ENCODE measurements at places on chromosomes 2 and 18.

GRCh38 chr2:57894381-57894780, 152.2 kb upstream of the VRK2 start:
- DNase-seq, result no peak

GRCh38 chr2:75920859-75921551, 210.3 kb upstream of the GCFC2 start:
- no peak for DNase-seq

- no peak for DNase-seq
Measured at GRCh38 chr18:37547196-37547827, 18.3 kb downstream of the CELF4 start.

DNA sequence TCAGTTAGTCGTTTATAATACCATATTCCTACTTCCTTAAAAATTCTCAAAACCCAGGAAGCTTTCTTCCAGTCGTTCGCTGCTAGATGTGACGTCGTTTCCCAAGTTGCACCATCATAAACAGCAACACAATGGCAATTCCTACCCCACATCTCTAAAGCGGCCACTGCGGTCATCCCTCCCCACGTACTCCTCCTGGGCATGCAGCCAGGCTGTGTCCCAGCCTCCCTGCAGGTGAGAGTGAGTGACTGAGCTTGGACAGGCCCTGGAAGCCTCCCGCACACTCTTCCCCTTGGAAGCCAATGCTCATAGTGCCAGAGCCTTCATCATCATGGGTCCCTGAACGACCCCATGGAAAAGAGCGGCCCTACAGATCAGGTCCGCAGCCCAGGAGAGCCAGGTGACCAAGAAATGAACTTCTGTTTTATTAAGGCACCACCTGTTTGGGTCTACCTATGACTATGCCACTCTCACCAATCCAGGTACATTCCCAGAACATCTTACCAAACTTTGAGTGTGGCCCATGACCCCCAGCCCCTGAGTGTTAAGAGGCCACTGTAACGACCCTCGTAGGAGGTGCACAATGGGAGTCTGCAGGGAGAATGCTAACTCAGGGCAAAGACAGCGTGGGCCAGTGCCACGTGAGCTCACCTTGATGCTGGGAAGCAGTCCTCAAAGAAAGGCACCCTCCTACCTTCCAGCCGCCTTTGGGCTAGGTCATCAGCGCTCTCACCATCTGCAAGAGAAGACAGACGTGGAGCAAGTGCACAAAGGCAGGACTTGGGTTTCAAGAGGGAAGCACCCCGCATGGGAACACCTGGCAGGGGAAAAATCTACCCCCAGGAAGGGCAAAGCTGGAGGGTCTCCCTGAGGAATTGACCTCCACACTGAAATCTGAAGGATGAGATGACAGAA, 74.7 kb upstream of the RAB6C start:
- DNase-seq, result no peak

GRCh38 chr2:33528441-33528950, 52.0 kb downstream of the RASGRP3 start:
- no peak for DNase-seq

- no peak for DNase-seq
Measured at GRCh38 chr2:115303-115702, 69.0 kb upstream of the FAM110C start.

DNA sequence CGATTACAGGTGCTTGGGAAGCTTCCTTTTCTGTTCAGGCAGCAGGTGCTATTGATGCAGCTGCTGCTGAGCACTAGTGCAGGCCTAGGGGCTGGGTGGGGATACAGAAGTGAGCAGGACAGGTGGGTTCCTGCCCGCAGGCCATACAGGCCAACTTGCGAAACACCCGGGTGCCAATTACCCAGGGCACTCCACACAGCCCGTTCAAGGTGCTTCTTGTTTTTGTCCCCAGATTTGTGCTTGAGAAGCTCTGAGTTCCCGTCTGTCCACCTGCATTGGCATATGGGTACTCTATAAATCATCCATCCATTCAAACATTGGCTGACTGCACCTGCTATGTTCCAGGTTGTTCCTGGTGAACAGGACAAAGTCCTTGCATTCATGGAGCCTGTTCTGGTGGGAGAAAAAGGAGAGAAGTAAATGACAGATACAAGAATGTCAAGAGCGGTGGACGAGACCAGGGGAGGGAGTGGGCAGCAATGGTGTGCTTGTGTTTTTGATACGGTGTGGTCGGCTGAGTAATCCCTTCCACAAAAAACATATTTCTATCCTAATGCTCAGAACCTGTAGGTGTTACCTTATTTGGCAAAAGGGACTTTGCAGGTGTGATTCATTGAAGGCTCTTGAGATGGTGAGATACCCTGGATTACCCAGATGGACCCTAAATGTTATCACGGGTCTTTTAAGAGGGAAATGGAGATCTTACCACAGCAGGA, 31.4 kb downstream of the SH3BP4 start:
- peak; percentile 35 for DNase-seq

- no peak for DNase-seq
Measured at GRCh38 chr2:110837446-110838409, 105.4 kb downstream of the ACOXL start.

DNA sequence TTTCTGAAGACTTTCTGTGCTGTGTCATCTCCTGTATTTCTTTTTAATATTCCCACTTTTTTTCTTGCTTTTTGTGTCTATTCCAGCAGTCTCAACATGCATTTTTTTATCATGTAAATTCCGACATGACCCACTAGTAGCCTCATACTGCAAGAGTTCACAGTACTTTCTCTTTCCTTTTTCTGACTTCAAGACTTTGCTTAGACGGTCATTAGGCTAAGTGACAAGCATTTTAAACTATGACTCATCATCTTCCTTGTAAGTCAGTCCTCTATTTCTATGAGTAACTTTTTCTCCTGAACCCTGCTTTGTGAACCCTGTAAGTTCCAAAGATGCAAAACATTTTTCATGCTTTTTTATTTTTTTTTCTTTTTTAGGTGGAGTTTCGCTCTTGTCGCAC, 381.2 kb downstream of the TXNL1 start:
- DNase-seq, result no peak

DNA sequence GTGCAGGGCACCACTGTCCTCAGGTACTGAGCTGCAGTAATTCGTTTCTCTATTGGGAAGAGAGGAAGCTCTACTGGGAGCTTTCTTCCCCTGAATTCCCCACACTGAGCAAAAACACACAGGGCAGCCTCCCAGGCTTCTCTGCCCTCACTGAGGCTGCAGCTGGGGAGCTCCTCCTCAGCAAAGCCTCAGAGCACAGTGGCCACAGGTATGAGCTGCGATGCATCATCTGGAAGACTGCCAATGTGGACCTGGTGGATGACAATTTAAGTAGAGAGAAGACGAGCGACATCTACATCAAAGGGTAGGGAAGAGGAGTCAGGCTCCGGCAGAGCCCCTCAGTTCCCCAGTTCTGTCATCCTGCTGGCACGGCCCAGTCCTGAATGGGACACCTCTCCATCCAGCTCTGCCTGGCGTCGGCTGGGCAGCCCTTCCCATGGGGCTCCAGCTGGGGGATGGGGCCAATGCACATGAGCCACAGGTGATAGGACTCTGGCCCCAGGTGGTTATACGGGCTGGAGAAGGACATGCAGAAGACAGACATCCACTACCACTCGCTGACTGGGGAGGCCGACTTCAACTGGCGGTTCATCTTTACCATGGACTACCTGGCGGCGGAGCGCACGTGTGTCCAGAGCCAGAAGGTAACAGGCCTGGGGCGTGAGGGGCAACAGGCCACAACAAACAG, 37.6 kb downstream of the LMAN2L start:
- no peak for DNase-seq

- peak; percentile 14 for DNase-seq
Measured at GRCh38 chr2:127479219-127479825, 47.0 kb downstream of the IWS1 start.

DNA sequence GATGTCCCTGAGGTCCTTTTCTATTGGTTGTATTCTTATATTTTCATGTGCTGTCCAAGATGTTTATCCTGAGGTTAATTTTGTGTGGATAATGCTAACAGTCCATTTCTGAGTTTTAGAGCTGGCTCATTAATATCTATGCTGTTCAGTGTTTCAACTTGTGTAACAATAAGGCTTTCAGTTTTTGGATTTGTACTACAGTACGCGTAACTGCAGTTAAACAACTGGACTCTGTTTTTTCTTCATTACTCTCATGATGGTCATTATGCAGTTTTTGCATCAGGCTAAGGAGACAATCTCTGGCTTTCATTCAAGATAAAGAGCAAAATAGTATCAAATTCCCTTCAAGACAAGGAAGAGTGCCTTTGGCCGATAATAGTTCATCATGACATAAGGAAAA, 1364.8 kb downstream of the DPP10 start:
- DNase-seq, result no peak

DNA sequence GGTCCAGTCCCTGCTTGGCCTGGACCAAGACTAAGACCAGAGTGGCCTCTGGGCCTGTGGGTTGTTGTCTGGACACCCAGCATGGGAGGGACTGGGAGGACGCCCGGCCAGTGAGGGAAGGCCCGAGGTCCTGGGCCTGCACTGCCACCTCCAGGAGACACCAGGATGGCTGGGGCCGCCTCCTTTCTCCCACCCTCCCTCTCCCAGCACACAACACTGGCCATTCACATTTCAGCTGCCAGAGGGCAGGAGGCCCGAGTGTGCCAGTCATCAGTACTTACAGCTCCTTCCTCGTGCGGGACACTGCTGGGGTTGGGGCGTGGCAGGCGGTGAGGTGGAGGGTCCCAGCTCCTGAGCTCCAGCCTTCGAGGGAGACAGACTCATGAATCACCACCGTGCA, 133.5 kb downstream of the ASB1 start:
- no peak for DNase-seq

GRCh38 chr18:59768409-59768808, 71.2 kb upstream of the CCBE1 start:
- DNase-seq, result no peak

- DNase-seq, result no peak
Measured at GRCh38 chr2:102421890-102422759, 835 bp upstream of the IL18RAP start.

DNA sequence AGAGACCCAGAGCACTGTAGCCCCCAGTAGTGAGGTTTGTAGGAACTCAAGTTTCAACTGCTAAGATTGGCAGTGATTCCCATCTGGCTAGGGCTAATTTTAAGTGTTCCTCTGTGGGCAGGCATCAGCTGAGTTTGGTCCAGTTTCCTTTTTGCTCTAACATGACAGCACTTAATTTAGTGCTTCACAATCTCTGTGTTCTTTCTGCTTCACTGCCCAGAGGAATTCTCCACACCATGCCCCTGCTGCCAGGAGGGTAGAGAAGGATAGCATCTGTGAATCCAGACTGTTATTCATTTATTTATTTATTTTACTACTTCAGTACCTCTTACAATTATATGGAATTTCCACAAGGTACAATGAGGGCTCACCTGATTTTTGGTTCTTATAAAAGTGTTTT, 549.9 kb upstream of the FSIP2 start:
- DNase-seq, result no peak

- no peak for DNase-seq
Measured at GRCh38 chr18:4605212-4605611, 150.1 kb upstream of the DLGAP1 start.

DNA sequence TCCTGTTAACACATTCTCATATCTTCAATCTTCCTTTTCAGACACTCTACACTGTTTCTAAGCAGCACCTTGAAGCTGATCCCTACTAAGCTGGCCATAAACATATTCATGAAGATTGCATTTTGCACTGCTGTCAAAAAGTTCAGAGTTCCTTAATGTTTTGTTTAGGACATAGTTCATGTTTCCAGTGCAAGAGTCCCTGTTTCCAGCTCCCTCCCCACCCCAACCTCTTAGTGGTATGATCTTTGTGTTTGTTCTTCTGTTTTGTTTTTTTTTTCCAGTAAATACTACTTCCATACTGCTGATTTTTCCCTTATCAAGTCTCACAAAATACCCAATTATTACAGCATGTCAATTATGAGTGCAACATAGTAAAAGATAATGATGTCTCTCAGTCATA, 4.1 kb upstream of the SLC40A1 start:
- DNase-seq, result no peak

DNA sequence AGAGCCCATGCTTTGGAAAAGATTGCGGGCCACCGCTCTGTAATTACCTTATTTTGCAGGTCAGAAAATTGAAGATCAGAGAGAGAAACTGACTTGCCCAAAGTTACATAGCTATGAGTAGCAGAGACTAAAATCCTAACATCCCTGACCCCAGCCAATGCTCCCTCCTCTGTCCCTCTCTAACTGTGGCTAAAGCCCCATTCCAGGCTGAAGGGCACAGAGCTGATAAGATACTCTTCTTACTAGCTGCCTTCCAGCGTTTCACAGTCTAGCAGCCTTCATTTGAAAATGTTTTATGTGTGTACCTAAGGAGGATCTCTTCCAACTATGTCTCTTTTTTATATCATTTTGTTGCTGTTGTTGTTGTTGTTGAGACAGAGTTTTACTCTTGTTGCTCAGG, 81.4 kb upstream of the LRATD1 start:
- DNase-seq, result no peak

DNA sequence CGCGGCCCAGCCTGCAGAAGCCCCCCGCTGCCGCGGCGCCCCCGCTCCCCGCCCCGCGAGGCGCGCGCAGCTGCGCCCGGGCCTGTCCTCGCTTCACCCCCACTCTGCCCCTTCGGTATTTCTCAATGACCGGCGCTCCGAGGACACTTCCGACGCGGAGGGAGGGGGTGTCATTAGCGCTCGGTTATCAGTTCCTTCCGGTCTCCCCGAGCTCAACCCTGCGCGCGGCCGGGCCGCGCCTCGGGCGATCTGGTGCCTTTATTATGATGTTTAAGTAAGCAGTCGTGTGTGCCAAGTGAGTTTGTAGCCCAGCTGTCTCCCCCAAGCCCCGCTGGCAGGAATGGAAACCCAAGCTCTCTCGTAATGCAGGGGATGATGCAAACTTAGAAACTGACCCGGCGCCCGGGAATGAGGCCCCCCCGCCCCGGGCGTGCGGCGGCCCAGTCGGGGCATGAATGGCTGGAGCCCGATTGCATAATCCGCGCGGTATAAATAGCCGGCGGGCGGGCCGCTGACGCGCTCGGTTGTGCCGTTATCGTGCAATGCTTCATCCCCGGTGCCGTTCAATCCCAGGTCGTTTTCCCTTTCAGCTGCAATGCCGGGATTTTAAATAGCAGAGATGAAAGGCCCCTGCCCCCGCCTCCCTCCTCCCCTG, 3.9 kb upstream of the SPRED2 start:
- DNase-seq, result no peak

DNA sequence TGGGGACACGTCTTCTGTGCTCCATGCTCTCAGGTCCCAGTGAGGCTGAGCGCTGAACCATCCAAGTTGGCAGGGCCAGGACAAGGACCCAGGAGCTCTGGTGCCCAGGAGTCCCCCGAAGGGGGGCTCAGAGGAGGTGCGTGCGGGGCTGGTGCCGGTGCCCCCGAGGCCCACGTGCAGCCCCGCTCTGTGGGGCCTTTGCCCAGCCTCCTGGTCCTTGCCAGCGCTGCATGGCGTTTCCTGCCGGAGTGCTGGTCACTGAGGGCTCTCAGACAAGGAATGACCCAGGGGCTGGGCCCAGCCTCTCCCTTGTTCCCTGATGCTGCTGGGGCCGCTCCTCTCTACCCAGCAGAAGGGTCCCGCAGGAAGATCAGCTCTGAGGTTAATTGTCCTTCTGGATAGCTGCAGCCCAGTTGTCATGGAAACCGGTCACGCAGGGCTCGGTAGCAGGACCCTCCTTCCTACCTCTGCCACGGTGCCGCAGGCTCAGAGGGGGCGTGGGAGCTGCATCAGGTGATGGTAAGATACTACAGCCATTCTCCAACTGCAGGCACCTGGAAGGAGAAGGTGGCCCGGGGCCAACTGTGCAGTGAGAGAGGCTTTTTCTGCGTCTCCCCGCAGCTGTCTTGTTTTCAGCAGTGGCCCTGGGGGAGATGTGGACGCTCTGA, 64.5 kb downstream of the RRM2 start:
- no peak for DNase-seq

- no peak for DNase-seq
Measured at GRCh38 chr2:69680001-69680675, 36.6 kb upstream of the AAK1 start.
